ENCODE measurements at places on chromosomes 6 and 20.
A peak's percentile ranks its signal among the peaks of the same experiment; 100 is the strongest.

DNA sequence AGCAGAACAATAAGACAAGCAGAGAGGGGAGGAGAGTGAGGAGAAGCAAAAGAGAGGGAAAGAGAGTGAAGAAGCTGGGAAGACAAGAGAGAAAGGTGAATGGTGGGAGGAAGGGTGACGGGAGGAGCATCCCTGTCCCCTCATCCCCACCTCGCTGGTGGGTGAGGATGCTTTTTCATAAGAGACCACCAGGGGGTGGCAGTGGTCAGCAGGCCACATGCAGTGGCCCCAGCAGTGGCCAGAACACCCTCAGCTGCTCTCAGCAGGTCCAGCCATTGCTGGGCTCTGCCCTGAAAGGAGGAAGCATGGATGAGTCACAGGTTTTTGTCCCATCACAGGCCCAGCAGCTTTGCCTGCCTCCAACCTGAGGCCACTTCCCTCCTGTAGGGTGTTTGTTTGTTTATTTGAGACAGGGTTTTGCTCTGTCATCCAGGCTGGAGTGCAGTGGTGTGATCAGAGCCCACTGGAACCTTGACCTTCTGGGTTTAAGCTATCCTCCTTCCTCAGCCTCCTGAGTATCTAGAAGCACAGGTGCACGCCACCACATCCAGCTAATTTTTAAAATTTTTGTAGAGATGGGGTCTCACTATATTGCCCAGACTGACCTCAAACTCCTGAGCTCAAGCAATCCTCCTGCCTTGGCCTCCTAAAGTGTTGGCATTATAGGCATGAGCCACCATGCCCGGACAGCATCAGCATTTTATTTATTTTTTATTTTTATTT is 24.0 kb downstream of the FGD2 start:
- peak; percentile 85 for DNase-seq

DNA sequence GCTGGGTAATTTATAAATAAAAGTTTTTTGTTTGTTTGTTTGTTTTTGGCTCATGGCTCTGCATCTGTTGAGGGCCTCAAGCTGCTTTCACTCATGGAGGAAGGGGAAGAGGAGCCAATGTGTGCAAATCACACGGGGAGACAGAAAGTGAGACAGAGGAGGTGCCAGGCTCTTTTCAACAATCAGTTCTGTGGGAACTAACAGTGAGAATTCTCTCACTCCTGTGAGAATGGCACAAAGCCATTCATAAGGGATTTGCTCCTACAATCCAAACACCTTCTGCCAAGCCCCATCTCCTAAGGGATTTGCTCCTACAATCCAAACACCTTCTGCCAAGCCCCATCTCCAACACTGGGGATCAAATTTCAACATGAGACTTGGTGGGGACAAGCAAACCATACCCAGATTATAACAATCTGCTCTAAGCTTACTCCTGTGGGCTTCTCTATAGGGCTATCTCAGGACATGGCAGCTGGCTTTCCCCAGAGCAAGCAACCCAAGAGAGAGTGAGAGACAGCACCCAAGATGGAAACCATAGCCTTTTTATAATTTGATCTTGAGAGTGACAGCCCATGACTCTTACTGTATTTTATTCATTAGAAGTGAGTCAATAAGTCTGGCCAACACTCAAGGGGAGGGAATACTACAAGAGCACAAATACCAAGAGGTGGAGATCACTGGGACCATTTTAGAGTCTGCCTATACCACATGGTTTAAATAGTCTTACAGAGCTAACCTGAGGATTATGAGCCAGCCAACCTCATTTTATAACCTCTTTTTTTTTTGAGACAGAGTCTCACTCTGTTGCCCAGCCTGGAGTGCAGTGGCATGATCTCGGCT is 22.8 kb upstream of the LRRC1 start:
- peak; percentile 65 for DNase-seq

- DNase-seq, result no peak
Measured at GRCh38 chr20:48737434-48738093, 90.2 kb downstream of the PREX1 start.

DNA sequence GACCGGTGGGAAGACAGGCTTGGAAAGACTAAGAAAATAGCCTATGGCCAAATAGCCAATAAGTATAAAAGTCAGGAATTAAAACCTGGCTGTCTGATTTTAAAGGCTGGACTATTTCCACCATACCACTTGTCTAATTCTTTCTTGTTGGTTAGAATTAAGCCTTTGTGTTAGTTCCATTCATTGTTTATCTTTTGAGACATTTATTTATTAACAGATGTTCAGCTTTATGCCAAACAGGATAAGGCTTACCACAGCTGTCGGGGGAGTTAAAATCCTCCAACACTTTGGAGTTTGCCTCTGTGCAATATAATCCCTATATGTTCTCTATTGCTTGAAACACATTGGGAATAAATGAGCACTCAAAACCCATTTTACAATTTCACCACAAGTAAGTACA is 208.3 kb downstream of the TMEM200A start:
- DNase-seq, result no peak

GRCh38 chr6:77561768-77562314 is 91.0 kb upstream of the MEI4 start:
- no peak for DNase-seq

- no peak for DNase-seq
Measured at GRCh38 chr6:28737750-28738395, 185.9 kb downstream of the TRIM27 start.

DNA sequence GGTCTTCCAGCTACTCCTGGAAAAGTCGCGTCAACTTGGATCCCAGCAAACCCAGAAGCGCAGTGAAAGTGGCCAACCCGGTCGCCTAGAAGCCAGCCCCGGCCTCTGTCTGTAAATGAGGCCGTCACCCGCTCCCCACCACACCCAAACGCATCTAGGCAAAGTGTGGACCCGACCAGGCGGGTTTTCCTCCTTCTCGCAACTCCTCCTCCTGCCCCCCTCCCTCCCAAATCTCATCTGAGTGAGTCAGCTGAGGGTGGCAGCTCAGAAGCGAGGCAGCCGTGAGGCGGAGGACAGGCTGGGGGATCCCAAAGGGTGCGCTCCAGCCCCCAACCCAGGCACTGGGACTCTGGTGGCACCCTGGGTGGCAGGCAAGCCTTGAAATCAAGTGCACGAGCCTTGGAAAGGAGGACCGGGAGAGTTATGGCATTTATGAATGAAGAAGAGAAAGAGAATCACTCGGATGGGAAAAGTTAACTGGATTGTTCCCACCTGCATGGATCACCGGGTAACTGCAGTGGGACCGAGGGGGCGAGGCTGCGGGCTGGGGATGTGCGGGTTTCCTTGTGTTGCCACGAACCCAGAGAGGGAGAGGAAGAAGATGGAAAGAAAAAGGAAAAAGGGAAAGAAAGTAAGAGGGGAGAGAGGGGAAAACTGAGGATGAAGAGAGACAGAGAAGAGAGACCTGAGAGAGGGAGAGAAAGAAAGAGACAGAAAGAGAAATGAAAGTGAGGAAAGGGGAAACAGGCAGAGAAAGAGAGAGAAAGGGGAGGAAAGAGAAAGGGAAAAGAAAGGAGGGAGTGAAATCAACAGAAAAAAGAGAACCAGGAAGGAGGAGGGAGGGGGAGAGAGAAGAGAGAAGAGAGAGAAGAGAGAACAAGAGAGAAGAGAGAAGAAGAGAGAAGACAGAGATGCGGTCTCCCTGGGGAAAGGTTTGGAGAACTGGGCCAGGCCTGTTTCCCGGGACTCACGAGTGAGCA is at the start of gene APCDD1L:
Gene APCDD1L (minus strand): TSS at position 167 of the 980 bp plus-strand sequence. CDS start 692 bp downstream, outside the sequence.
- DNase-seq, result peak; percentile 71

GRCh38 chr6:43922426-43923375 is 152.7 kb downstream of the VEGFA start:
- DNase-seq, result no peak

DNA sequence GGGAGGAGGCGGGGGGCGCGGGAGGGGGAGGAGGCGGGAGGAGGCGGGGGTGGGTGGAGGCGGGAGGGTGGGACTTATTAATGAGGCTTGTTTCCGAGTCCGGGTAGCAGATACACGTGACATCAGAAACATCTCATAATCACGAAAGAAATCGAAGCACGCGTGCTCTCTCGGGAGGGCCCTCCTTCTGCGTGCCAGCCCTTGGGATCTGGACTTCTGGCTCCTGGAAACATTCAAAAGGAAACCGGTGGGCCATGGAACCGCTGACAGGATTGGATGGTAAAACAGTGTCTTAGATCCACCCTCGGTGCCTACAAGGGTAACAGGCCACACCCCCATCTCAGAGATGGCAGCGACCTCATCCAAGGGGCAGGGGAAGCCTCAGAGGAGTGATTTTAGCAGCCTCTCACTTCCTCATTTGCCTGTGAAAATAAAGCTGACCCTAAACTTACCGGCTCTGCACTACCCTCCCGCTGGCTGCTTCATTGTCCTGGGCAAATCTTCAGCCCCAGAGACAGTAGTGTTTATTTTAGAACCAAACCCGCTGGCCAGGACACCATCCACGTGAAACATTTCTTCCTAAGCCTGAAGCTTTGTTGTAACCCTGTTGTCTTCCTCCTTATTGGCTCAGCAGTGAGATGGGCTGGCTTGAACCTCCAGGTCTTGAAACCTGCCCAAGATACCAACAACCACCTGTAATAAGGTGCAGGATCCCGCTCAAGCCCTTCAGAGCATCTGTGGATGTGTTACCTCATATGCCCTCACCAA is 97.5 kb downstream of the PSMG4 start:
- DNase-seq, result peak; percentile 67

- DNase-seq, result no peak
Measured at GRCh38 chr6:7642791-7643190, 52.8 kb downstream of the SNRNP48 start.

GRCh38 chr20:34345402-34345736 is 17.7 kb upstream of the ITCH start:
- no peak for DNase-seq

GRCh38 chr6:149923327-149923986 is 536 bp upstream of the RAET1G start:
- DNase-seq, result no peak

GRCh38 chr6:158655569-158656450 is 6.0 kb downstream of the SYTL3 start:
- DNase-seq, result no peak

DNA sequence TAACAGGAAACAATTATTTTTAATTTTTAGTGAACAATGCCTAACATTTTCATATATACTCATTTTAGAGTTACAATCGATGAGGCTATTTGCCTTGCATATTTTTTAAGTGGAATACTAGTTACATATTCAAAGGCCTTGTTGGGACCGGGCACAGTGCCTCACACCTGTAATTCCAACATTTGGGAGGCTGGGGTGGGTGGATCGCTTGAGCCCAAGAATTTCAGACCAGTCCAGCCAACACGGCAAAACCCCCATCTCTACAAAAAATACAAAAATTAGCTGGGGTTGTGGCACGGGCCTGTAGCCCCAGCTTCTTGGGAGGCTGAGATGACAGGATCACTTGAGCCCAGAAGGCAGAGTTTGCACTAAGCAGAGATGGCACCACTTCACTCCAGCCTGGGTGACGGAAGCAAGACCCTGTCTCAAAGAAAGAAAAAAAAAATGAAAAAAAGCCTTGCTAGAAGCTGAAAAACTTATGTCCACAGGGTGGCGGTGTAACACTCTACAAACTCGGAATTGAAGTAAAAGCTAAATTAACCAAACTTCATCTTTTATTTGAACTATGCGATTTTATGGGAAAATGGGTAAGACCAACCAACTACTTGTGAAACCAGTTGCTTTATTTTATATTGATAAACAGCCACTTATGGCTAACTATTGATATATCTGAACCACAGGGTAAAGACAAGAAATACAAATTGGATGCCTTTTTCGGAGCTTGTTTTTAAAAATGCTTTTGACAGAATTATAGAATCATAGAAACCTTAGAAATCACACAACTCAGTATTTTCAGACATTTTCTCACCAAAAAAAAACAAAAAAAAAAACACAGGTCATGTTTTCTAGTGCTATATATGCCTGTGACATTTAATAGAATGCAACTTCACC is 24.1 kb upstream of the ROS1 start:
- peak; percentile 79 for DNase-seq

DNA sequence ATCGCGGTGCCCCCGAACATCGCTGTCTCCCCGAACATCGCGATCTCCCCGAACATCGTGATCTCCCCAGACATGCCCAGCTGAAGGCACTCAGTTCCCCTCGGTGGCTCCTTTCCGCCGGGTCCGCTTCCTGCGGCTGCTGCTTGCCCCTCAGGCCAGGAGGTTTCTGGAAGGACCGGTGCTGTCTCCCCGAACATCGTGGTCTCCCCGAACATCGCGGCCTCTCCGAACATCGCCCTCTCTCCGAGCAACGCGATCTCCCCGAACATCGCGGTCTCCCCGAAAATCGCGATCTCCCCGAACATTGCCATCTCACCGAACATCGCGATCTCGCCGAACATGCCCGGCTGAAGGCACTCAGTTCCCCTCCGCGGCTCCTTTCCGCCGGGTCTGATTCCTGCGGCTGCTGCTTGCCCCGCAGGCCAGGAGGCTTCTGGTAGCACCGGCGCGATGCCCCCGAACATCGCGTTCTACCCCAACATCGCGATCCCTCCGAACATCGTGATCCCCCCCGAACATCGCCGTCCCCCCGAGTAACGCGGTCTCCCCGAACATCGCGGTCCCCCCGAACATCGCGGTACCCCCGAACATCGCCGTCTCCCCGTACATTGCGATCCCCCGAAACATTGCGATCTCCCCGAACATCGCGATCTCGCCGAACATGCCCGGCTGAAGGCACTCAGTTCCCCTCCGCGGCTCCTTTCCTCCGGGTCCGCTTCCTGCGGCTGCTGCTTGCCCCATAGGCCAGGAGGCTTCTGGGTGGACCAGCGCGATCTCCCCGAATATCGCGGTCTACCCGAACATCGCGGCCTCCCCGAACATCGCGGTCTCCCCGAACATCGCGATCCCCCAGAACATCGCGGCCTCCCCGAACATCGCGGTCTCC is 808 bp downstream of the ULBP1 start:
- peak; percentile 27 for DNase-seq

DNA sequence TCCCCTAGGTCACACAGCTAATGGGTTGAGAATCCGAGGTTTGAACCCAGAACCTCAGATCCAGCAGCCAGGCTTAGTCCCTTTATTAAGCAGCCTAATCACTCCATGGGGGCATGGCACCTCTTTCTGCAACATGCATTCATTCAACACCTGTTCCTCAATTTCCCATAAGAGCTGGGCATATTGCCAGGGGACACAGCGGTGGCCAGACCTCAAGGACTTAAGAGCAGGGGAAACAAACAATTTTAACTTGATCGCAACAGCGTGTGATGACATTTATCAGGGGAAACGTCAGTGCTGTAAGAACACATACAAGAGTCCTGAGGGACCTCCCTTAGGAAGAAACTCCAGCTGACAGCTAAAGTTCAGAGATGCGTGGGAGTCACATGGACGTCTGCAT is 267.4 kb upstream of the CDH4 start:
- no peak for DNase-seq

DNA sequence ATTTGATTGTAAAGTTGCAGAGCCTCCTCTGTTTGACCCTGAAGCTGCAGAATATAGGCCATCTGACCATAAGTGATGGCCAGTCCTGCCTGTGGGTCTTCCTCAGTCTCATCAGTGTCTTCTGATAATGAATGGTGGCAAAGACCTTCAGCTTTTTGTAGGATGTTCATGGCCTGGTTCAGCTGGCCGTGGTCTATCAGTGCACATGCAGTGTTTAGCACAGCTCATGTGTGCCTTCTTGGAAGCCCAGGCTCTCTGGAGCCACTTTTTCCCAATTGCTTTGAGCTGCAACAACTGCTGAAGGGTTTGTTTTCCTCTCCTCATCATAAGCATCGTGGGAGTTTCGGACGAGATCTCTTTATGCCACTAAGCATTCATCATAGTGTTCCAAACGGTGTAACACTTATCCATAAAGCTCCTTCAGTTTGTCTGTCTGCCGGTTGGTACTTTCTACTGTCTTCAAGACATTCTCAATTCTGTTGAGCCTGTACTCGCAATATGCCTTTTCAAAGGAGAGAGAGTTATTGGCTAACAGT is 70.1 kb upstream of the TULP4 start:
- DNase-seq, result no peak

GRCh38 chr6:16713597-16713996 is 47.7 kb downstream of the ATXN1 start:
- no peak for DNase-seq

Measured in fibroblast of skin of back (primary cell).